ENCODE measurements at places on chromosomes 11 and 22.

DNA sequence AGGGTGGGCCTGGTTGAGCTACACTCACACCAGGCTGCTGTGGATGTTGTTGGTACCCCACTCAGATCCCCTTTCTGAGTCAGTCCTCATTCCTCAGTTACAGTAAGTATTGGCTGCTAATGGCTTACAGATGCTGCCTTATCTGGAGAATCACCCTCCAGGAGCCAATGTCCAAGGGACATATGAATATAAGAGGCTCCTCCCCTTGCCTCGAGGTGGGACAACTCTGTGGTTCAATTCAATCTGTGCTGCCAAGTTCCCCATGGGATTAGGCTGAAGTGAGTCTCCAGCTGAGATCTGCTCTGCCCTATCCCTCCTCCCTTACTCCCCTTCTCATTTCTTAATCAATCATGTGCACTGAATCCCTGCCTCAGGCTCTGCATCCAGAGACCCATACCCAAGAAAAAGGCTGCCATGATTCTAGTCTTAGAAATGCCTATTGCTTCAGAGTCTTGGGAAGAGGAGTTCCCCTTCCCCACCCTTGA, 168.8 kb upstream of the SYT13 start:
- no peak for DNase-seq

DNA sequence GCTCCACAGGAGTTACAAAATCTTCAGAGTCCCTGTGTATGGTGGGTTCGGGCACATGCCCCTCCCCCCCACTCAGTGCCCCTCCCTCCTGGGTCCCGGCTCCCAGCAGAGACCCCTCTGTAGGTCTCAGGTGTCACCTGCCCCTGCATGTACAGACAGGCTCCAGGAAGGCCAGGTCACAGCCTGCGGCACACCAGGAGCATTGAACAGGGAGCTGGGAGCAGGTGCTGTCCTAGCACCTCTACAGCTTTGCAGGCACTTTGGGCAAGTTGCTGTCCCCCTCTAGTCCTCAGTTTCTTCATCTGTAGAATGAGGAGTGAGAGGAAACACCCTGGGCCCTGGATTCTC, 80.1 kb upstream of the RTL6 start:
- no peak for DNase-seq

- no peak for DNase-seq
Observed at GRCh38 chr22:43235445-43236409, 48.8 kb upstream of the TTLL12 start.

- DNase-seq: no peak
Observed at GRCh38 chr11:58900479-58901420, 38.5 kb upstream of the GLYATL1 start.

DNA sequence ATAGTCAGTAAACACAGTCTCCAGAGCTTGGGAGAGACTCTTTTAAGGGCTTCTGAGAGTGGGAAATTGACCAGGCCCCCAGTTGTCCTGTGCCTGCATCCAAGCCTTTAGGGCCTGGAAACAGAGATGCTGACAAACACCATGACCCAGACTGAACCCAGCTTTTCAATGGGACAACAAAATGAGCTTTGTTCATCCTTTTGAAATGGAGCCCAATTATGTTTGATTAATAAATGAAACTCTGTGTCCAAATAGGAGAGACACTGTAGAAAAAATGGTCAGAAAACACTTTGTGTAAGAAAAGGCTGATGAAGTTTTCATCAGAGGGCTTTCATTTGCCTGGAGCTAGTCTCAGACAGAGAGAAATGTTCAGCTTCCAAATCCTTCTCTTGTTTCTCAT, 146.0 kb downstream of the RRAS2 start:
- DNase-seq: no peak

- no peak for DNase-seq
Observed at GRCh38 chr11:102062106-102062505, 14.9 kb downstream of the CFAP300 start.

- DNase-seq: no peak
Observed at GRCh38 chr11:100647861-100648260, 39.2 kb upstream of the ARHGAP42 start.

- DNase-seq: no peak
Observed at GRCh38 chr22:43485502-43486089, 73.8 kb downstream of the MPPED1 start.

- peak; percentile 4 for DNase-seq
Observed at GRCh38 chr11:131246156-131246555, 124.3 kb upstream of the NTM start.

GRCh38 chr22:37269936-37270678, 12.2 kb upstream of the CYTH4 start:
- DNase-seq: no peak

DNA sequence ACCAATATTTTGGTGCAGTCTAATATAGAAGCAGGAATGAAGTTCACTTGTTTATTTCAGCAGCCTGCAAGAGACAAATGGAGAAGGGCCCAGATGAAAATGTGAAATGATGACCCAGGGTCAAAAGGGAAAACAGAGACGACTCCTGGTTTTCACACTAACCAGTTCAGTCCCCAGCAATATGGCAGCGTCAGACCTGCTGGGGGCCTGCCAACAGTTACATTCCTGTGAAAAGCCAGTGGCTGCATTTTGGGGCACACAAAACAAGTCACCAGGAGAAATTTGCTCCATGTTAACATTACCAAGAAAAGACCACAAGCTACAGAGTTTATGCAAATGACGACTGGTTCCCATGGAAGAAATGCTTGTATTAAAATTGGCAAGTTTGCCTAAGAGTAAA, 80.2 kb downstream of the CCDC34 start:
- no peak for DNase-seq
